ENCODE measurements at places on chromosomes 1 and 21.

GRCh38 chr1:182715531-182715930, 31.1 kb upstream of the RGS8 start:
- DNase-seq, result no peak

GRCh38 chr1:84103197-84103992, 40.7 kb upstream of the PRKACB start:
- peak; percentile 80 for DNase-seq

GRCh38 chr1:241362350-241362749, 5.3 kb upstream of the RGS7 start:
- no peak for DNase-seq

- DNase-seq, result no peak
These were observed 61.2 kb downstream of the RGS4 start for GRCh38 chr1:163130225-163130856.

- no peak for DNase-seq
These were observed 353.5 kb upstream of the B3GALT2 start for GRCh38 chr1:193539731-193540459.

GRCh38 chr1:147585640-147586383, 44.5 kb downstream of the BCL9 start:
- DNase-seq, result no peak

DNA sequence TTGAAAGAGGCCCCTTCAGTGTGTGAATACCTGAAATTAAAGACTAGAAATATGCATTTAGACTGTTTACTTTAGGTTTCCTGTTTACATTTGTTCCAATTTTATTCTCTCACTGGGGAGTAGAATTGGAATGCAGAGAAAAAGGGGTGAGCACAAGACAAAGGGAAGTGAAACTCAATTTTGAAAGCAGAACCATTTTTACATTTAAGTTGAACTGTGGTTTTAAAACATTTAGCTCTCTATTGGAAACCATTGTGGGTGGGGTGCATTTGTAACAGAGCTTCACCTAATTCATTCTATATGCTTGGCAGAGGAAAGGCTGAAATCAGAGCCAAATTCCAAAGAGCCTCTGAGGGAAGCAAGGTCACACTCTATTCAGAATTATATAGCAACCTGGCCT, 235.3 kb upstream of the C1orf105 start:
- DNase-seq, result no peak

GRCh38 chr1:204251926-204252689, 38.3 kb upstream of the GOLT1A start:
- DNase-seq, result no peak

DNA sequence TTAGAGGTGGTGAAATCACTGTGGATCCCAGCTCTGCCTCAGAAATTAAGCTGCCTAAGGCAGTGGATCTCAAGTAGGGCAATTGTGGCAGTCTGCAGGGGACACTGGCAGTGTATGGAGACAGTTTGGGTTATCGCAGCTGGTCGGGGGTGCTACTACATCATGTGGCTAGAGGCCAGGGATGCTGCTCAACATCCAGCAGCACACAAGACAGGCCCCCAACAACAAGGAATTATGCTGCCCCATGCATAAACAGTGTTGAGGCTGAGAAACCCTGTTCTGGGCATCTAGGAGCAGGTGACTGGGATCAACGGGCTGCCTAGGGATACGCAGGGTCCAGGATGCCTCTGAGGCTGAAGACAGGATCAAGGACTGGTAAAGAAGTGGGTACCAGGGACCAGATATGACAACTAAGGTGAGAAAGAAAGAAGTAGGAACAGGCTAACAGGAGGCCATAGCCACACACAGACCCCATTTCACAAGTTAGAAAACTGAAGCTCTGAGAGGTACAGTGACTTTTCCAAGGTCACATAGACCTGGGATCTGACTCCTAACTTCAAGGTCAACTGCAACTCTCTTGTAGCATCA, 8.7 kb downstream of the BATF3 start:
- no peak for DNase-seq

GRCh38 chr1:51651552-51651942, 34.7 kb downstream of the OSBPL9 start:
- DNase-seq, result no peak

DNA sequence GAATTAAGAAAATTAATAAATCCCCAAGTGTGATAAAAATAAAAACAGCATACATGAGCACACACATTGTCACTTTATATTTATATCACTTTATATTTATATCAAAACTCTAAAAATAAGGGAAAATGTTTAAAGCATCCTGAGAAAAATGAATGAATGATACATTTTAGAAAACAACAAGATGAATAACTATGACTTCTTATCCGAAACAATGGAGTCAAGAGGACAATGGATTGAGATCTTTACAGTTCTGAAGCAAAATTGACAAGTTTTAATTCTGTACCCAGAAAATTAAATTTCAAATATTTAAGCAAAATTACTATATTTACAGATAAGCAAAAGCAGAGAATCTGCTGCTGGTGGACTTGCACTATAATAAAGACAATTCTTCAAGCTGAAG, 512.6 kb downstream of the MRPL39 start:
- no peak for DNase-seq

GRCh38 chr1:229478852-229479251, 29.3 kb downstream of the NUP133 start:
- no peak for DNase-seq

DNA sequence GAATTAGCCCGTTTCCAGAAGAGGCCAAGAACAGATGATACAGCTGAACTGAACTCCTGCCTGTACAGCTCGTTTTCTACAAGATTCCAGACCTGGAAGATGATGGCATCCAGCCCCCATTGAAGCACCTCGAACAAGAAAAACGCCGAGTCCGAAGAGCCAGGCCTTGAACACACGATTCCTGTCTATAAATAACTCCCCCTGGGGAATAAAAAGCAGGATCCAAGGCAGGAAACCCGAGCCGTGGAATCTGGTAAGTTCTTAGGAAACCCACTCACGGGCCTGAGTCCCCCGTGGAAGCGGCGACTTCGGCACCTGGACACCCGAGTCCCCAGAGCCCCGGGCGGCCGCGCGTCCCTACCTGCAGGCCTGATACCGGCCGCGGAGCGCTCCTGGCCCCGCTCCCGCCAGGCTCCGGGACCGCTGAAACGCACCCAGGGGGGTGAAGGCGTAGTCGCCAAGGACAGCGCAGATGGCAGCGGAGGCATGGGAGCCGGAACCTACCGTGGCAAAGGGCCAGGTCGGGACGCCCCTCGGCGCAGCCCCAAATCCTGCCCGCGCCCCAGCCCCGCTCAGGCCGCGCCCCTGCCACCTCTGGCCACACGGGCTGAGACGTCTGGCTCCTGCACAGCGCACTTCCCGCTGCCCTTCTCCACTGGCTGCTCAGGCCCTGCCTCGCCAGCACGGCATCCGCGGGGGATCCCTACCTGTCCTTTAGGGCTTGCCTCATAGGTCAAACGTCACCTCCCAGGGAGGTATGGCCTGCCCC, 14.0 kb upstream of the HLCS start:
- peak; percentile 16 for DNase-seq

- DNase-seq, result no peak
These were observed 71.8 kb upstream of the SPATA6 start for GRCh38 chr1:48543854-48544253.

DNA sequence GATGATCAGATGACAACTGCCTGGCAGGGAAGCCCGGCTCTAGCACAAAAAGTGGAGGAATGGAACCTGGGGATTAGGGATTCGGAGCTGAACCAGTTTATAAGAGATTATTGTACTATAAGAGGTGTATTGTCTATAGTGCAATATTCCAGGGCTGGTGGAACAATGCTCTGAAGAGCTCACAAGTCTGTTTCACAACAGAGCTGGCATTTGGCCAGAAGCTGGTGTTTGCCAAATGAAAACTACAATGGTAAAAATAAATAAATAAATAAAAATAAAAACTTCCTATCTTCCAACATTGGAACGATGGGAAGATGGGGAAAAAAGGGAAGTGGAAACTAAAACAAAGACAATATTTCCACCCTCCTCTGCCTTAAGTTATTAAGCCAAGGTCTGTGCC, 73.5 kb downstream of the CHODL start:
- DNase-seq, result no peak

DNA sequence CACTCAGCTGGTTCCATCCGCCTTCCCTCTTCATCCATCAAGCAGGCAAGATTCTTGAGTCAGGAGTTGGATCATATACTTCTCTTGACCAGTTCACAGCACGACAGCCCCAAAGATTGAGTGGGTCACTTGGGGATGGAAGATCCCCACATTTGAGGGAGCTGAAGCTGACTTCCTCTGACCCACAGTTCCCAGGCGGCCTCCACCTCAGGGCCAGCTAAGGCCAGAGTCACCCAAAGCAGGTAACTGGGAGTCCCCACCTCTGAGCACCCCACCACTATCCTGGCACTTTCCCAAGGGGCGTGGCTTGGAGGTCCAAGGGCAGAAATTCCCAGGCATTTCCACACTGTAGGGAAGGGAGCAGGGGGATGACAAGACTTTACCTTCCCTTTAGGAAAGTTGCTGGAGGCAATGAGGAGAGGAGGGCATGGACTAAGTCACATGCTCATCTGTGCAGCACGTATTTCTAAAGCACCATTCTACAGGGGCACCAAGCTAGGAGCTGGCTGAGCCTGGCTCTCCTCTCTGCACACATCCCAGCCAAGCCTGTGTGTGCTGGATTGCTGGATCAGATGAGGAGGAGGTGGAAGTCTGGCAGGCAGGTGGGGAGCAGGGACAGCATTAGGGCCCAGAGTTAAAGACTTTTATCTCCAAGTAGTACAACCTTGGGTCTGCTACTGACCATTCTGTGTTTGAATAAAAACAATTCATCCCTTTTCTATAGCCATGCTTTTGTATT, 1.3 kb upstream of the RD3 start:
- no peak for DNase-seq

DNA sequence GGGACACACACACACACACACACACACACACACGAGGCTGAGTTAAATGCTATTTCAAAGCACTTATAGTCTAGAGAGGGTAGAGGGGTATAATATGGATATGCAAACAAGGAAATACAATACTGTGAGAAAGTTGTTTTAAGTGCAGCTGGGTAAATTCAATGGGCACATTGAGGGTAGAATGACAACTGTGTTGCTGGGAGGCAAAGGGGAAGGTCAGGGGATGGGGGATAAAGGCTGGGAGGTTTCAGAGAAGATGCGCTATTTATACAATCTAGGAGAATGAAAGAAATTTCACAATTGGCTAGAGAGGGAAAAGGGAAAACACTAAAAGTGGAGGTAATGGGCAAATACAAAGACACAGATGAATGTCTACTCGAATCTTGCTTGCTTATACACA, 19.4 kb downstream of the EXTL2 start:
- DNase-seq, result no peak

DNA sequence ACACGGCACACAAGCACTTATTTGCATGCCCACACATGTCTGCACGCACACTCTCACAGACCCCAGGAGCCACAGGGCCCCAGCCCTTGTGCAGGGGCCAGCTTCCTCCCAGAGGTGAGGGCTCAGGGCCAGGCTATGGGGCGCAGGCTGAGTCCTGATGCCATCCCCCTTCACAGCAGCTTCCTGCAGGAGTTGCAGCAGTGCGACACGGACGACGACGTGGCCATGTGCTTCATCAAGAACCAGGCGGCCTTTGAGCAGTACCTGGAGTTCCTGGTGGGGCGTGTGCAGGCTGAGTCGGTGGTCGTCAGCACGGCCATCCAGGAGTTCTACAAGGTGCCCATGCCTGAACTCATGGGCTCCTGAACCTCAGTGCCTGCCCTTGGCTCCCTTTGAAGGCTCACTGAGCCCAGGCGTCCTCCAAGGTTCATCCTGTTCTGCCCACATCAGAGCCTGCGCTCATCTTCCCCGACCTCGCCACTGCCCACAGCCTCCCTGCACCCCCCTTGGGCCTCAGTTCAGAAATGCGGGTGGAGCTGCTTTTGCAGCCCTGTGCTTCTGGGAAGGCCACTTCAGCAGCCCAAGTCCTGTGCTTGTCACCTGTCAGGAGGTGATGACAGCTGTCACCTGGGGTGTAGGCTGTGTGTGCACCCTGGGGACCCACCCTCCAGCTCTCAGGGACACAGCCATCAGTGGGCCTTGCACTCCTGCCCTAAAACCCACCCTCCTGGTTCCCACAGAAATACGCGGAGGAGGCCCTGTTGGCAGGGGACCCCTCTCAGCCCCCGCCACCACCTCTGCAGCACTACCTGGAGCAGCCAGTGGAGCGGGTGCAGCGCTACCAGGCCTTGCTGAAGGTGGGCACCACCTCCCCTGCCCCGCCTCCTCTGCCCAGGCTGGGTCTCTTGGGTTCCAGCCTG, 66.6 kb downstream of the TRIM11 start:
- no peak for DNase-seq

- no peak for DNase-seq
These were observed 32.9 kb upstream of the ATP2B4 start for GRCh38 chr1:203593723-203594122.

DNA sequence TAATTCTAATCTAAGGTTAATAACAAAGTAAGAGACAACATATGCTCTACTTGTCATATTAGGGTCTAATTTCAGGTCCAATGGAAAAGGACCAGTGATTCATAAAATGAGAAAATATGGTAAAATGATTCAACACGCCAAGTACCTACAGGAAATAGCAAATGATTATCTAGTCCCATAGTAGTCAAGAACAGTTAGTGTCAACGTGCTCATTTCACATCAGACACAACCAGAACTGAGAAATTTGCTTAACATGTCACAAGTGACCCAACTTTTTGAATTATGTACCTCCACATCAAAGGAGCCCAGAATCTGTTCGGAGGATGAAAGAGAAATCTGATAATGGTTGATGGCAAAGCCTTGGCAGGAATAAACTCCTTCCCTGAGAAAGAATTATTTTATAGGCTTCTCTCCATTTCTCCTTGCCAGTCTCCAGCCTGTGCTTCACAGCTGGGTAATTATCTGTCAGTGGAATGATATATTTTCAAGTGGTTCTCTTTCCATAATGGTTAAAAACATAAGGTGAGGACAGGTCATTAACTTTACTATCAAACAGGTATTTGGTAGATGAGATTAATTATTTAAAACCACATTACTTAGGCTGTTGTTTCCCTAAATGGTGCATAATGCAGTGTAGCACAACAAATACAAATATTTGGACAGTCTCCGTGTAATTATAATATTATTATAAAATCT, 83.2 kb downstream of the APP start:
- no peak for DNase-seq

- DNase-seq, result no peak
These were observed 12.4 kb upstream of the PARP1 start for GRCh38 chr1:226420328-226420727.

GRCh38 chr1:245195398-245195797, 40.6 kb downstream of the KIF26B start:
- DNase-seq, result no peak

GRCh38 chr1:147189514-147189913, 17.2 kb upstream of the PRKAB2 start:
- no peak for DNase-seq

DNA sequence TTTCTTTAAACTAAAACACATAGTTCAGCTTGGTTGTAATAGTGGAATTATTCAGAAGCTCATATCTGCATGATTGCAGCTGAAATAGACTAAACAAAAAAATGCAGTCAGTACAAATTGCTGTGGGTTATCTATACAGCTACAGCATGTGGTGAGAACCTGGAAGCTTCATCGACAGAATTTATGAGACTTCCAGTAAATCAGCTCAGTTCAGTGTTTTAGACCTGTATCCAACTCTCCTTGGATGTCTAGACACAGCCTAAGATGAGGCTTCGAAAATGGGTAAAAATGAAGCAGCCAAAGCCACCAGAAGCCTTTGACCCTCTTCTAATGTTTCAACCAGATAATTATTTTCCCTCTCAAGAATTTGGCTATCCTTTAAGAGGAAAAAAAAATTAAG, 127.1 kb upstream of the C1orf105 start:
- peak; percentile 9 for DNase-seq
